AG09319 (cell line): ENCODE measurements at places on chromosomes 16 and 17.

DNA sequence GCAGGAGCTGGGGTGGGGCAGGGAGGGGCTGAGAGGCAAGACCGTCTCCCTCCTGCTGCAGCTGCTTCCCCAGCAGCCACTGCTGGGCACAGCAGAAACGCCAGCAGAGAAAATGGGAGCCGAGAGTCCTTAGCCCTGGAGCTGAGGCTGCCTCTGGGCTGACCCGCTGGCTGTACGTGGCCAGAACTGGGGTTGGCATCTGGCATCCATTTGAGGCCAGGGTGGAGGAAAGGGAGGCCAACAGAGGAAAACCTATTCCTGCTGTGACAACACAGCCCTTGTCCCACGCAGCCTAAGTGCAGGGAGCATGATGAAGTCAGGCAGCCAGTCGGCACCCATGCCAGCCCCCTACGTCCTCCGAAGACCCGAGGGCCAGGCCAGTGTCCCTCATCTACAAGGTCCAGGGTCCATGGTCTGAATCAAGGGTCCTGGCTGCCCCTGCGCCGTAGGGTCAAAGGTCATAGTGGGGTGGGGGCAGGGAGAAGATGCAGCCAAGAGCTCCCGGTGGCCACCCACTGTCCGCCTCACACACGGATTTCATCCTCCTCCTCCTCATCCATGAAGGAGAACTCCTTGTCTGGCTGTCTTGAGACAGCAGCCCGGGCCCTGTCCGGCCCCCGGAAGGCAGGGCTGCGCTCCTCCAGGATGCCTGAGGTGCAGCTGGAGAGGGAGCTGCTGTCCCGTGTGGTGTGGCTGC lies 23.4 kb upstream of the CPSF4L start:
- DNase-seq: no peak

DNA sequence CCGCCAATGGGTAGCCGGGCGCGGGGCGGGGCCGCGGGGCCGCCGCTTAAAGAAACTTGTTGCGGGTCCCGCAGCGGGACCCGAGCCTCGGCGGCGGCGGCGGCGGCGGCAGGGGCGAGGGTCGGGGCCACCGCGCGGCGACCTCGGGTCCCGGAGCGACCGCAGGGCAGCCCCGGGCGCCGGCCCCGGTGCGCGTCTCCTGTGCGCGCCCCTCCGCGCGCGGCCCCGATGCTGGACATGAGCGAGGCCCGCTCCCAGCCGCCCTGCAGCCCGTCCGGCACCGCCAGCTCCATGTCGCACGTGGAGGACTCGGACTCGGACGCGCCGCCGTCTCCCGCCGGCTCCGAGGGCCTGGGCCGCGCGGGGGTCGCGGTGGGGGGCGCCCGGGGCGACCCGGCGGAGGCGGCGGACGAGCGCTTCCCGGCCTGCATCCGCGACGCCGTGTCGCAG lies at the start of gene SOX8:
TSS of gene SOX8 (plus strand) at position 76 of the 450 bp plus-strand sequence. CDS start at position 229, 153 bp downstream.
- DNase-seq: no peak

DNA sequence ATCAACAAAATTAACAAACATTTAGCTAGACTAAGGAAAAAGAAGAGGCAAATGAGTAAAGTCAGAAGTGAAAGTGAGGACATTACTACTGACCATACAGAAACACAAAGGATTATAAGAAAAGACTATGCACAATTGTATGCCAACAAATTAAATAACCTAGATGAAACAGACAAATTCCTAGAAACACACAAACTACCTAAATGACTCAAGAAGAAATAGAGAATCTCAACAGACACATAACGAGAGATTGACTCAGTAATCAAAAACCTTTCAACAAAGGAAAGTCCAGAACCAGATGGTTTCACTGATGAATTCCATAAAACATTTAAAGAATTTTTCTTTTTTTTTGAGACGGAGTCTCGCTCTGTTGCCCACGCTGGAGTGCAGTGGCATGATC lies 35.7 kb upstream of the MYLK3 start:
- DNase-seq: no peak

DNA sequence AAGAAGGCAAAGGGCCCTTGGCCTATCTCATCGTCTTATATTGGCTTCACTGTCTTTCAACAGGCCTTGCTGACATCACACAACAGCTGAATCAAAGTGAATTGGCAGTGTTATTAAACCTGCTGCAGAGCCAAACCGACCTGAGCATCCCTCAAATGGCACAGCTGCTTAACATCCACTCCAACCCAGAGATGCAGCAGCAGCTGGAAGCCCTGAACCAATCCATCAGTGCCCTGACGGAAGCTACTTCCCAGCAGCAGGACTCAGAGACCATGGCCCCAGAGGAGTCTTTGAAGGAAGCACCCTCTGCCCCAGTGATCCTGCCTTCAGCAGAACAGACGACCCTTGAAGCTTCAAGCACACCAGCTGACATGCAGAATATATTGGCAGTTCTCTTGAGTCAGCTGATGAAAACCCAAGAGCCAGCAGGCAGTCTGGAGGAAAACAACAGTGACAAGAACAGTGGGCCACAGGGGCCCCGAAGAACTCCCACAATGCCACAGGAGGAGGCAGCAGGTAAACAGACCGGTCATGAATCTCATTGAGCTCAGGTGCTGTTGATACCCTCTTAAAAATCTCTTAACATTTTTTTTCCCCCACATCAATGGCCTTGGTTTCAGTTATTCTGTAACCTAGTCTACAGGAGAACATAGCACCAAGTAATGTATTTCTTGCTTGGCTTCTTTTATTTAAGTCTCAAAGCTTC lies 64.7 kb downstream of the CDK12 start:
- DNase-seq: no peak

- peak; percentile 12 for DNase-seq
Measured at GRCh38 chr16:21656795-21657768, 4.7 kb upstream of the IGSF6 start.

GRCh38 chr16:31113121-31114120 lies 4.0 kb upstream of the KAT8 start:
- no peak for DNase-seq

DNA sequence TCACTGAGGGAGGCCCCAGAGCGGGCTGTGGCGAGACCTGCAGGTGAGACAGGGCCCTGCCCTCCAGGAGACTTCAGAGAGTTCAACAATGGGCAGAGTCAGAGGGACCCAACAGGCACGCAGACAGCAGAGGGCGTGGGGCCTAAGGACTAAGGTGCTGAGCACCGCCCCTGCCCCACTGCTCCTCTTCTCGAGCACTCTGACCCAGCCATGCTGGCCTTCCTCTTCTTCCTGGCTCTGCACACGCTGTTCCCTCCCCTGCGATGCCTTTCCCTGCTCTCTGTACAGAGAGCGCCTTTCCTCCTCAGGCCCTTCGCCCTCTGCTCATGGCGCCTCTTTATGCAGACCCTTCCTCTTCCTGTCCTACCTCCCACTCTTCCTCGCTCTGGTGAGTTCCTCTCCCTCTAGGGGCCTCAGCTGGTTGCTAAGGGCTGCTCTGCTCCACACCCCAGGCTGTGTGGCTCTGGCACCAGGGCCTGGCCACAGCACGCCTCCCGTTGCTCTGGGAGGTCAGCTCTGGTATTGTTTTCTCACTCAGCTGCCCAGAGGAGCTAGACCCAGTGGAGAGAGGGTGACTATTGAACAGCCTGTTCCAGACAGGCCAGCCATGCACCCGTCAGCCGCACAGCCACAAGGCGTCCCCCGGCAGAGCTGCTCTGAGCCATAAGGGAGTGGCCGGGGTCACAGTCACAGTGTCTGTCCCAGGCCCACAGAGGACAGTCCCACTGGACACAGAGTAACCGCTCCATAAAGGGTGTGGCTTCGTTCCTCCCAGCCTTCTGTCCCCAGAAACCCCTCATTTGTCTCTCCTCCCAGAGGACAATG lies 13.6 kb upstream of the RASD1 start:
- no peak for DNase-seq

GRCh38 chr16:63553980-63554379 lies 1517.7 kb upstream of the CDH8 start:
- no peak for DNase-seq

DNA sequence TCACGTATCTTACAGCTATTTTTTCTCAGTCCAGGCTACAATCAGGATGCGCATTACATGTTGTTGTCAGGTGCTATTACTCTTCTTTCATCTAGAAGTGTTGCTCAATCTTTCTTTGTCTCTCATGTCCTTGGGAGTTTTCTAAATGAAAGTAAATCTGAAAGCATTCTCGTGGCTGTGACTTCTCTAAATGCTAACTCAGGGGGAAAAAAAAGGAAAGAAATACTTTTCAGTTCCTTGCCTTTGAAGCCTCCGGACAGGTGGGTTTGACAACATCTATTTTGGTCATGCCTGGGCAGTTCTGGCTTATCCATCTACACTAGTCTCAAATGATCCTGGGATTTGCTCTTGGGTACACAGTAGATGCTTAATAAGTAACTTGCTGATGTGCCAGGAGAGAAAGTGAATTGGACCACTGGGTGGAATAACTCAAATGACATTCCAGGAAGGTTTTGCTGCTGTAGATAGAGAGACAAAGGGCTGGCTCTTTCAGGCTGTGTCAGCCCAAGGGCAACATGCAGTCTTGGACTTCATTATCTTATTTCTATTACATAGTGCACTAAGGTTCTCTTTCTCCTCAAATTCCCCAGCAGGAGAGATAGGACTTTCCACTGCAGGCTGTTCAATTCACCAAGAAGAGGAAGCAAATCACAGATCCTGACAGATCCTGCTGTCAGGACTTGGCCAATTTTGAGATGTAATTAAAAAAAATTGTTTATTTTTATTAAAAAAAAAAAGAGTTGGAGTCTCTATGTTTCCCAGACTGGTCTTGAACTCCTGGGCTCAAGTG lies 63.6 kb upstream of the NFAT5 start:
- DNase-seq: no peak

- no peak for DNase-seq
Measured at GRCh38 chr17:64005734-64006167, 7.6 kb downstream of the PRR29 start.

DNA sequence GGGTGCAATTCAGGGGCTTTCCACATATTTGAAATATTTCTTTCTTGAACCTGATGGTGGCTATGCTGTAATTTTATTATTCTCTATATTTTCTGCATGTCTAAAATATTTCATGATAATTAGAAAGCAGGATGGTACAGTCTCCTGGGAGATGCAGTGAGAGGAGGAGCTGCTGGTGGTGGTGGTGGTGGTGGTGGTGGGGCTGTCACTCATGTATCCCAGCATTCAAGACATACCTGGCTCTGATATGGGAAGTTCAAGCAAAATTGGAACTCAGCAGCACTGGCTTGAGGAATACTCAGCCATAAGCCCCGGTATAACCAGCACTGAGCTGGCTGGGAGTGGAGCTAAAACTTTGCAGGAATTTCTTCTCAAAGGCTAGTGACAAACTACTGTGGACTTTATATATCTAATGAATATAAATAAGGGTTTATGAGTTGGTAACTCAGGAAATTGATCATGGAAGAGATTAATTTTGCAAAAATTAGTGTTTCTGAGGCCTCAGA lies 200.3 kb downstream of the PRKCB start:
- no peak for DNase-seq

- DNase-seq: no peak
Measured at GRCh38 chr17:80858301-80859001, 133.2 kb upstream of the CHMP6 start.

DNA sequence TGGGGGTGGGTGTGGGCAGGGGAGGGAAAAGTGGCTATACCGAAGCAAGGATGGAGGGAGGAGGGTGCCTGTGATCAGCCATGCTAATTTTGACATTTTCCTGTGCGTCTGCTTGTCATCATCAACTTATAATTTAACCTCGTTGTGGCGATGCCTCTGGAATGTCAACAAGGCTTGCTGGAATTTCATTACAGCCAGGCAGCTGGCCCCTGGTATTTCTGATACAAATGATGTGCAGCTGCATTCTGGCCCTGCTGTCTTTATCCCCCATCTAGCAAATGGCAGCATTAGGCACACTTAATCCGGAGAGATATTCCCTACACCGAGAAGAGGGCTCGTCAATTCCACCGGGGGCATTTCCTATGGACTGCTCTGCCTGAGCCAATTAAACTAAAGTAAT lies 278.3 kb upstream of the CCL2 start:
- DNase-seq: no peak

- peak; percentile 32 for DNase-seq
Measured at GRCh38 chr17:71237903-71238538, 882.8 kb upstream of the SOX9 start.

- DNase-seq: no peak
Measured at GRCh38 chr17:48760411-48760810, 31.9 kb upstream of the HOXB13 start.

- DNase-seq: peak; percentile 75
Measured at GRCh38 chr16:75238132-75238852, 13.1 kb downstream of the BCAR1 start.

GRCh38 chr17:7834957-7835813 lies 1.2 kb downstream of the KDM6B start:
- peak; percentile 97 for DNase-seq

DNA sequence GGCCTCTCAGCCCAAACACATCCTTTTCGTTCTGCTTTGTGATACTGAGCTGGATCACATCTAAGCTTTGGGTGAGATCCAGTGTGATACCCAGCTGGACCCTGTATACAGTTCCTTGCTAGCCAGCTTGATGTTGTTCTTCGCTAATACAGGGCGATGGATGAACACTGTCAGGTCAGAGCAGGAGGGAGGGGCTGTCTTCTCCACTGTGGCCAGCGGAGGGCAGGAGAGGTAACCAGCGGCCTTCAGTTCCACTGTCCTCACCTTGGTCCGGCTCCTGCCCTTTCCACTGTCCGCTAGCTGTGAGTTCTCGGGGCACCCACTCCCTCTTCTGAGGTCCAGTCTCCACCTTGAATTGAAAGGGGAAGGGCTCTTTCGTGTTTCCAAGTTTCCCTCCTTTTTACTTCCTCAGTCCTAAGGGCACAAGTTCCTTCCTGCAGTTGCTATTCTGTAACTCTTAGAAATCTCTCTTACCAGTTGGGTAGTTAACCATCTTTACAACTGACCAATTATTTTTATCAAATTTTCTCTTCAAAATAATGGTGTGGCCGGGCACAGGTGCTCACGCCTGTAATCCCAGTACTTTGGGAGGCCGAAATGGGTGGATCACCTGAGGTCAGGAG lies 3.0 kb upstream of the ZNF213 start:
- DNase-seq: no peak

DNA sequence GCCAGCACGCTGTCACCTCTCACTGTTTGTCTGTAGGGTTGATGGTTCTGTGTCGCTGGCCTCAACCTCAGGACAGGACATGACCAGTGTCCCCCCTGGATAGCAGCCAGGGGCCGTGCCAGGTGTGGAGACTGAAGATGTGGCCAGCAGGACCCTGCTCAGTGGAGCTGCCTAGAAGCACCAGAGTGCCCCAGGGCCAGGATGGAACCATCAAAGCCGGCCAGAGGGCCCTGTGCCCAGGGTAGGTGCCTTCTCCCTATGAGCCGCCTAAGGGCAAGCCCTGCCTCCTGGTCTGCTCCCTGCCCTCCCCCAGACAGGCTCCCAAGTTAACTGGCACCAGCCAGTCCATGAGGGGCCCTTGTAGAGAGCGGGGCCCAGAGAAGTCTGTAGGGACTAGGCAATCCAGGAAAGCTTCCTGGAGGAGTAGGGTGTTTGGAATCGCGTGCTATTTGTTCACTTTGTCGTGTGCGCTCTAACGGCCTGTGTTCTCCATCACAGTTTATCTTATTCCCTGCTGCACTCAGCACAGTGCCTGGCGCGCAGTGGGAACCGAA lies 546 bp upstream of the NDUFB10 start:
- no peak for DNase-seq

GRCh38 chr17:13776027-13776551 lies 174.4 kb upstream of the HS3ST3A1 start:
- DNase-seq: peak; percentile 10
